NCI-H2029 treated with DMSO at 0.1 percent for 48 hours (cell line): ENCODE measurements at places on chromosomes 16 and 17.

GRCh38 chr17:2137342-2138098, 82.6 kb downstream of the HIC1 start:
- no peak for DNase-seq

DNA sequence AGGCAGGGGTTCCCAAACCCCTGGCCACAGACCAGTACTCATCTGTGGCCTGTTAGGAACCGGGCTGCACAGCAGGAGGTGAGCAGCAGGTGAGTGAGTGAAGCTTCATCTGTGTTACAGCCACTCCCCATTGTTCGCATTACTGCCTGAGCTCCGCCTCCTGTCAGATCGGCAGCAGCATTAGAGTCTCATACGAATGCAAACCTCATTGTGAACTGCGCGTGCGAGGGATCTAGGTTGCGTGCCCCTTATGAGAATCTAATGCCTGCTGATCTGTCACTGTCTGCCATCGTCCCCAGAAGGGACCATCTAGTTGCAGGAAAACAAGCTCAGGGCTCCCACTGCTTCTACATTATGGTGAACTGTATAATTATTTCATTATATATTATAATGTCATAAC, 25.1 kb upstream of the RMI2 start:
- DNase-seq: no peak

- DNase-seq: no peak
These were observed 51.3 kb upstream of the ARL6IP1 start for GRCh38 chr16:18852647-18853046.

DNA sequence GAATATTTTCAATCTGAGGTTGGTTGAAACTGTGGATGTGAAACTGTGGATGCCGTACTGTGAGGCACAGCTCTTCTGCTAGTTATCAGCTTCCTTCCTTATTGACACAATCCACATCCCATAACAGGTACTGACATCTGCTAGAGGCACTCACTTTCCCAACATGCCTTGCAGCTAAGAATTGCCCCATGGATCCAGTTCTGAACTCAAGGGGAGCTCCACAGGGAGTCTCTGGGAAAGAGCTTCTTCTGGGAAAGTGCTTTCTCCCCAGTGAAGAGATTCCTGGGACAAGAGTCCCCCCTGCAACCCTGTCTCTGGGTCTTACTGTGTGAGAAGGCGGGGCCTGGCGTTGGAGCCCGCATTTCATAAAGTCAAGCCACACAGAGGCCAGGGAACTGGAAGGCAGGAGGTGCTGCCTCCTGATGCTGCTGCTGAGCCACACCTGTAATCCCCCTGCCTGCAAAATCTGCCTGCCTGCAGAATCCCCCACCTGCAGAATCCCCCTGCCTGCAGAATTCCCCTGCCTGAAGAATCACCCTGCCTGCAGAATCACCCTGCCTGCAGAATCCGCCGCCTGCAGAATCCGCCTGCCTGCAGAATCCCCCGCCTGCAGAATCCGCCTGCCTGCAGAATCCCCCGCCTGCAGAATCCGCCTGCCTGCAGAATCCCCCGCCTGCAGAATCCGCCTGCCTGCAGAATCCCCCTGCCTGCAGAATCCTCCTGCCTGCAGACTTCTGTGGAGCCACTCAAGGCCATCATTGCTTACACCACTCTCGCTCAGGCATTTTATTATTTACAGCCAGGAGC, 305.4 kb downstream of the FOXL1 start:
- DNase-seq: no peak

DNA sequence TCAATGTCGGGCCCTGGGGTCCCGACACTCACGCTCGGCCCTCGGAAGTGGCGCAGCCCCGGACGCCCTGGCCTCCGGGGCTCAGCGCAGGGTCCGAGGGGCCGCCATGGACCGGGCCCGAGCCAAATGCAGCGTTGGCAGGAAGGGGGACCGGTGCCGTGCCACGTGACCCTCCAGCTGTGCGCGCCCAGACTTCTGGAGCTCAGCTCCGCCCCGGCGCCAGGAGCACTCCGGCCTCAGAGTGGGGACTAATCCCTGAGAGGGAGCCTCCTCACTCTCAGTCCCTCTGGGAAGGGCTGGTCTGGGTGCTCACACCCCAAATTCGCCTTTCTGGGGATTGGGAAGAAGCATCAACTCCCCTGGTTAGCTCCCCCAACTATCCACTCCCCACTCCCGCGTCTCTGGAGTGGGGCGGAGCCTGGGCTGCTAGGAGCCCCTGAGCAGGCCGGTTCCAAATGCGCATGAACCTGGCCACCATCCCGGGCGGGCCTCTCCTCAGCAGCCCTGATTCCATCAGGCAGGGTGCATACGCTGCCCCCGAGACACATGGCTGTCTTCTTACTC, at the start of gene B3GNT9:
TSS of gene B3GNT9 (minus strand) at position 166 of the 564 bp plus-strand sequence. CDS start 513 bp downstream, outside the sequence.
- DNase-seq: no peak
